ENCODE measurements at places on chromosomes 11 and 22. TPM values are rescaled to one million over a fixed set of nuclear protein-coding genes. Genes with fewer than 3 reads are reported as not detected.

DNA sequence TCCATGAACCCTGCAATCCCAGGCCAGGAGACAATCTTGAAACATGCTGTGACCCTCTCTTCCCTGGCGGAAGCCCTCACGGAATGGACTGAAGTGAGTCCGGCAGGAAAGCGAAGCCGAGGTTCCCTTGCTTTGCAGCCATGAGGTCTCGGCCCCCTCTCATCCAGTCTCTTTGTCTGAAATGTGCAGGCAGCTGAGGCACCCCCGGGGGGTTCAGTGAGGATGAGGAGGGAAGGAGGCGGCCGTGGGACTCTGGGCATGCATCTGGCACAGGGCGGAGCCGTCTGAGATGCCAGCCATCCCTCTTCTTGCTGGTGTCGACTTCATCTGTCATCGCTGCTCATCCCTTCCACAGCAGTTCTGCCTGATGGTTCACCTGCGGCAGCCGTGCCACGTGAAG lies 1485.7 kb downstream of the BRD1 start:
- H3K27ac ChIP-seq = no peak overlapping the region
- H3K4me1 ChIP-seq = no peaks in the 10 kb centered on the region
- no peak overlapping the region for H3K4me3 ChIP-seq
- no peaks in the 10 kb centered on the region for H3K36me3 ChIP-seq
- H3K27me3 ChIP-seq = no peaks in the 10 kb centered on the region
- no peak for DNase-seq

DNA sequence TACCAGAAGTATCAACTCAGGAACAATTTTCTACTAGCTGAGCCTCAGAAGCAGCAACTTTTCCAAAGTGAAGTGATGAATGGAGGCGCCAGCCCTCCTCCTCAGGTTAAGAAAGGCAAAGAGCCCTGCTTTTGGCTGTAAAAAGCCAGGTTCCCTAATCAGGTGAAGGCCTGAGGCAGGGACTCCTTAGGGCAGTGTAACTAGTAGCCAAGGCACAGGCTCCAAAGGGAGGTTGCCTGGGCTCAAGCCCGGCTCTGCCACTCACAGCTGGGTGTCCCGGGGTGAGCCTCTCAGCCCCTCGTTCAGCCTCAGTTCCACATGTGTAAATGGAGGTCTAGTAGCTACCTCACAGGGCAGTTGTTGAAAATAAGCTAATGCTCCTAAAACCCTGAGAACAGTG lies 19.5 kb downstream of the TSKU start:
- no peak overlapping the region for H3K27ac ChIP-seq
- no peak for DNase-seq
- H3K4me3 ChIP-seq = no peak overlapping the region
- no peaks in the 10 kb centered on the region for H3K4me1 ChIP-seq
- H3K27me3 ChIP-seq = no peaks in the 10 kb centered on the region

- no peak overlapping the region for H3K4me3 ChIP-seq
- no peak for DNase-seq
- peaks cover 7% of the 10 kb centered on the region for H3K4me1 ChIP-seq
- no peaks in the 10 kb centered on the region for H3K27me3 ChIP-seq
Observed at GRCh38 chr11:122123263-122123929, 7.4 kb upstream of the BLID start.

The SLC25A17 gene
- 11.2 TPM for total RNA-seq

The PNPLA5 gene
- not detected for total RNA-seq

The ZNF202 gene
- 12.0 TPM for total RNA-seq

The NFAM1 gene
- 2.1 TPM for total RNA-seq
